ENCODE measurements at places on chromosomes 3 and 15.

DNA sequence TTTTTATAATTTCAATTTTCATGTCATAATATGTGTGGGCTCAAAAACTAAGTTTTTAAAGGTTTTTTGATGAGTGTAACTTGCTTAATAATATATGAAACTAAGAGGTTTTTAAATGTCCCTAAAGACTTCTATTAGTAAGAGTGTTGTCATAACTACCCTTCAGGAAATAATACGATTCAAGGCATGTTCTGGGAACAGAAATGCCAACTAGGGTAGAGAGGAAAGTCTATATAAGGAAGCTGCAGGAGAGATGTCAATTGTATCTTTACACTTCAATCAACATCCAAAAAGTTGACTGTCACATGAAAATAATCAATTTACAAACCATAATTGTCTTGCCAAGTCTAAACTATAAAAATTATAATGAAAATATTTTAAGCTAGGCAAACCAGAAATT lies 76.3 kb downstream of the SMARCC1 start:
- DNase-seq: no peak

GRCh38 chr3:61715886-61716527 lies 154.6 kb downstream of the PTPRG start:
- DNase-seq: no peak

DNA sequence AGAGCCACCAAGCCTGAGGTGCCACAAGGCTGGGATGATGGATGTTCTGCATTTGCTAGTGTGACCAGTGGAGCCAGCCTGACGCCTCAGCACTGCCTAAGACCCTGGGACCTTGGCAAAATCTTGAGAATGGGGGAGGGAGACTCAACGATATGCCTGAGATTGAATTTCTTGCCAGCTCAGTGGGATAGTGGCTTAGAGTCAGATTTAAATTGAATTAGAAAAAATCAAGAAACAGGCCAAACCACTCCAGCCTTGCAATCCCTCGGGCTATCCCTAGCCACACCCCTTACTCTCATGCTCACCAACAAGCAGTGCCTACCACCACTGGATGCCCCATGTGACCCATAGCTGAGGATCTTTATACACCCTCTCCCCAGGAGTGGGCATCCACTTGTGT lies 18.7 kb upstream of the PDE8A start:
- no peak for DNase-seq

- no peak for DNase-seq
Observed at GRCh38 chr3:123773681-123774431, 110.3 kb downstream of the MYLK start.

DNA sequence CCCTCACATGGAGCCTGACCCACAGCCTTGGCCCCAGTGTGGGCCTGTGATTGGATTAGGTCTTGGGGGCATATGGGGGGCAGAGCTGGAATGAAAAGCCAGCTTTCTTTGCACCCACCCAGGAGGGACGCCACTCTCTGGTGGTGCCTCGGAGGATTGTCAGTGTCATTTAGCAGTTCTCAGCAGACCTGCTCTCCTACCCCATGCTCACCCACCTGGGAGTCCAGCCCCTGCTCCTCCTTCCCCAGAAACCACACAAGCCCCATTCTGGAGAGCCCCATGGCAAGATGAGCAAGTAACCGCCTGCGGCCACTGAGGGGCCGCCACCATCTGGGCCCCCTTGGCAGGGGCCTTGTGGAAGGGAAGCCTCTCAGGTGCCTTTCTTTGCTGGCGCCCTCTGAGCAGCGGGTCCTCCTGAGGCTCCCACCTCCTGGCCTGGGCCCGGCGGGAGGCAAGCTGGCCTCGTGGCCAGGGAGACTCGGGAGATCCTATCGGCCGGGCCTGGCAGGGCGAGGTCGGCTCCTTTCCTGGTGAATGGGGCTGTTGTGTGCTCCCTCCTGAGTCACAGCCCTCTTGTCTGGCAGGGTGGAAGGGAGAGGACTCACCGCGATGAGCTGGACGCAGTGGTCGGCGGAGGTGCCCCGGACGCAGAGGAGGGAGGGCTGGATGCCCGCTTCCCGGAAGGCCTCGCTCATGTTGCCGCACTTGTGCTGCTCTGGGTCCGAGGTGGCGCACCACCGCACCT lies 2.3 kb downstream of the MELTF start:
- no peak for DNase-seq

GRCh38 chr15:95485367-95485766 lies 845.1 kb upstream of the NR2F2 start:
- no peak for DNase-seq

GRCh38 chr3:192352142-192352541 lies 375.2 kb downstream of the FGF12 start:
- no peak for DNase-seq

GRCh38 chr15:68794863-68795262 lies 25.8 kb downstream of the ANP32A start:
- DNase-seq: no peak

DNA sequence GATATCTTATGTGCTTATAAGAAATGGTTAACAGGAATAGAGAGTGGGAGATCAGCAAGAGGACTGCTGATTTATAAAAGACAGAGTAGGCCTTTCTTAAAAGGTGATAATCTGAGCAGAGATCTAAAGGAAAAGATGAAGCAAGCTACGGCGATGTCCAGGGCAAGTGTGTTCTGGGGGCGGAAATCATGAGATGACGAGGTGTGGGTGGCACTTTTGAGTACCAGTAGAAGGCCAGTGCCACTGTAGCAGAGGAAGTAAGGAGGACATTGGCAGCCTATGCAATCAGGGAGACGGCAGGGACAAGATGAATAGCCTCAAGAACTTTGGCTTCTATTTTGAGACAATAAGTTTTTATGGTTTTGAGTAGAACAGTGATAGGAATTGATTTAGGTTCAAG lies 492.4 kb downstream of the FHIT start:
- DNase-seq: no peak

DNA sequence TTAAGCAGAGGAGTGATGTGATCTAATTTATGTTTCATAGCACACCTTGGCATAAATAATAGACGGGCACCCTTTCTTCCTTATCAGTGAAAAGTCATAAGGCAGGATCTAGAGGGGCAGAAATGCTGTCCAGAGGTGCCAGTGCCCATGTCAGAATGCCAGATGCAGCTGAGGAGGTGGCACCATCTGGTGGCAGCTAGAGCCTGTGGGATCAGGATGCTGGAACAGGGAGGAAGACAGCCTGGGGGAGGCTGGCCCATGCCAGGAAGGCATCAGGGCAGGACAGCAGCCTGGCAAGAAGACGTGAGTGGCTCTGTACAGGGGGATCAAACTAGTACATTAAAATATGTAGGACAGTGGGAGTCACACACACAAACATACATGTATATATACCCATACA lies 16.5 kb downstream of the MYH15 start:
- DNase-seq: no peak

DNA sequence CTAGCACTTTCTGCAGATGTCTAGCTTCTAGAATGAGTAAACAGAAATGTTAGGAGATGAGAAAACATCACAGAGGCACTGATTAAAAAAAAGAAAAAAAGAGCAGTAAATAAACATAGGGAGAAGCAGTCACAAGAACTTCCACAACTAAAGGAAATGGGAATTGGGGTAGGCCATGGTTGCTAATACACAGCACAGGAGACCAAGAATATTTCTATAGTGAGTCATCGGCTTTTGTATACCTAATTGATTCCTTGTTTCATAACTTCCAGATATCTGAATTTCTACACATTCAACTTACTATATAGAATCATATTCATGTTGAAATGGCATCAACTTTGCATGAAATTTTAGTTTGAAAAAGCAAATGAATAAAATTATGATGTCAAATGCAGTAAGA lies 47.3 kb upstream of the TCF12 start:
- DNase-seq: no peak

Measured in T-helper 1 cell (primary cell).